ENCODE measurements at places on chromosomes 13 and 19.

GRCh38 chr19:45294291-45295029, 28.2 kb downstream of the CKM start:
- no peak for DNase-seq

- no peak for DNase-seq
These were observed 2.4 kb downstream of the PTPRH start for GRCh38 chr19:55206664-55207500.

- no peak for DNase-seq
These were observed 56.6 kb downstream of the CELF5 start for GRCh38 chr19:3281026-3281425.

- DNase-seq = no peak
These were observed 27.6 kb downstream of the SLAIN1 start for GRCh38 chr13:77725071-77725470.

GRCh38 chr13:111956261-111957151, 110.4 kb upstream of the SOX1 start:
- DNase-seq = no peak

DNA sequence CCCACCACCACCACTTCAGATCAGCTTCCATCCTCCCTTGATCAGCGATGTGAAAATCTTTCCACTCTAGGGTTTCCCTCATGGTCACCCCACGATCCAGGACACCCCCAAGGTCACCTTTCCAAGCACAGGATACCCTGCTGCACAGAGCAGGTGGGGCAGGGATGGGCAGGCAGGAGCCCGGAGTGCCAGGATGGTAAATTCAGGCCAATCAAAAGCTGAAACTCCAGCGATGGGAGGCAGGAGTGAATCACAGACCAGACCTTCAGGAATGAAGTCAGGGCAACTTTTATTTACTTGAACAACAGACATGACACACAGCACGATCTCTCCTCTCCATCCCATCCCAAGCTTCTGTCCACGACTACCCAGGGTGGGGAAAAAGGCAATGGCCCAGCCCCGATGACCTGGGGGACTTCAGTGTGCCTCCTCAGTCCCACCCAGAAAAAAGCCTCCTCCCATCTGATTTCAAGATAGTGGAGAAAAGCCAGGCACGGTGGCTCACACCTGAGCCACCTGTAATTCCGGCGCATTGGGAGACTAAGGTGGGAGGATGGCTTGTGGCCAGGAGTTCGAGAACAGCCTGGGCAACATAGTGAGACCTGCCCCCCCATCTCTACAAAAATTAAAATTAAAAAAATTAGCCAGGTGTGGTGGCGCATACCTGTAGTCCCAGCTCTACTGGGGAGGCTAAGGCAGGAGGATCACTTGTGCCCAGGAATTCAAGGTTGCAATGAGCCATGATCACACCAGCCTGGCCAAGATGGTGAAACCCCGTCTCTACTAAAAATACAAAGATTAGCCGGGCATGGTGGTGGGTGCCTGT, 39.2 kb downstream of the ZSWIM4 start:
- no peak for DNase-seq

DNA sequence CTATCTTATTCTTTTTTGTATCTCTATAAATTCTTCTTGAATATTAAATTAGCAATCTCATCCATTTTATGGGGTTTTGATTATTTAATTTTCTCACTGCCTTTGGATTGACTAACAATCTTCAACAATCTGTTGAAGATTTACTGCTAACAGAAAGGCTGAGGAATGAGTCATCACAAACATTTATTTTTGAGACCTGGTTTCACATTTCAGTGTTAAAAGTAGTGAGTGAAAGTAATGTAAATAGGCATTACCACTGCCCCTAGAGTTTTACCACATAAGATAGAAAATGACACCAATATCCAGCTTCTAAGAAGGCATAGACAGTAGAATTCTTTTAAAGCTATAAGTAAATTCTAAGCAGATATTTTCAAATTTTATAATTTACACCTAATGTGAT, 472.8 kb downstream of the OLFM4 start:
- DNase-seq = no peak

GRCh38 chr13:112240076-112240475, 136.1 kb upstream of the SPACA7 start:
- no peak for DNase-seq

DNA sequence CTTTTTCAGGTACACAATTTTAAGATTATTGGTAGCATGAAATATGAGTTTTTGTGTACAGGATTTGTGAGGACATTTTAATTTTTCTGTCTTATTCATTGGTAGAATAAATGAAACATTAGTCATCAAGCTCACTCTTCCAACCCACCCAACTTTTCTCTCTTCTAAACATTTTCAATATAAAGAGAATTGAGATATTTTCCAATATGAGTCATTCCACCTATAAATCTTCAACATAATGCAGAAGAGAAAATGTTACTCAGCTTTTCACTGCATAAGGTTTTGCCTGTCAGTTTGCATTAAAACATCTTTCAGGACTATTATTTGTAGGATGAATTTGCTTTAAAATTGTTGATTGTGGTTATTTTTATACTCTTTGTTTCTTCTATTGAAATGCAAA, 330.7 kb downstream of the PCDH20 start:
- no peak for DNase-seq

- no peak for DNase-seq
These were observed 1.1 kb upstream of the LSR start for GRCh38 chr19:35247526-35248309.

DNA sequence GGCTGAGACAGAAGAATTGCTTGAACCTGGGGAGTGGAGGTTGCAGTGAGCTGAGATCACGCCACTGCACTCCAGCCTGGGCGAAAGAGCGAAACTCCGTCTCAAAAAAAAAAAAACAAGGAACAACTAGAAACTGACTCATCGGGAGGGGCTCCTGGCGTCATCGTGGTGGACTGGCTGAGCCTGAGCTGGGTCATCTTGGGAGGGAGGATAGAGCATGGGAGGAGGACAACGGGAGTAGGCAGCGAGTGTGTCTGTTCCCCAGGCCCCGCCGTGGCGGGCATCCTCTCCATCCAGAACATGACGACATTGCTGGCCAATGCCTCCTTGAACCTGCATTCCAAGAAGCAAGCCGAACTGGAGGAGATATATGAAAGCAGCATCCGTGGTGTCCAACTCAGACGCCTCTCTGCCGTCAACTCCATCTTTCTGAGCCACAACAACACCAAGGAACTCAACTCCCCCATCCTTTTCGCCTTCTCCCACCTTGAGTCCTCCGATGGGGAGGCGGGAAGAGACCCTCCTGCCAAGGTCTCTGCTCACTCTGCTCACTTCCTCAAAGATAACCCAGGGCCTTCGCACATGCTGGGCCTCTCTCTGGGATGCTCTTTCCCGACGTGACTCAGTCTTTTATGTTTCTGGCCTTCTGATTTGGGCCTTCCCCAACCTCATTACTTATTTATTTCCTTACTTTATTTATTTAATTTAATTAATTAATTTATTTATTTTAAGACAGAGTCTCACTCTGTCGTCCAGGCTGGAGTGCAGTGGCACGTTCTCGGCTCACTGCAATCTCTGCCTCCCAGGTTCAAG, 16.6 kb downstream of the DDX39A start:
- DNase-seq = no peak

DNA sequence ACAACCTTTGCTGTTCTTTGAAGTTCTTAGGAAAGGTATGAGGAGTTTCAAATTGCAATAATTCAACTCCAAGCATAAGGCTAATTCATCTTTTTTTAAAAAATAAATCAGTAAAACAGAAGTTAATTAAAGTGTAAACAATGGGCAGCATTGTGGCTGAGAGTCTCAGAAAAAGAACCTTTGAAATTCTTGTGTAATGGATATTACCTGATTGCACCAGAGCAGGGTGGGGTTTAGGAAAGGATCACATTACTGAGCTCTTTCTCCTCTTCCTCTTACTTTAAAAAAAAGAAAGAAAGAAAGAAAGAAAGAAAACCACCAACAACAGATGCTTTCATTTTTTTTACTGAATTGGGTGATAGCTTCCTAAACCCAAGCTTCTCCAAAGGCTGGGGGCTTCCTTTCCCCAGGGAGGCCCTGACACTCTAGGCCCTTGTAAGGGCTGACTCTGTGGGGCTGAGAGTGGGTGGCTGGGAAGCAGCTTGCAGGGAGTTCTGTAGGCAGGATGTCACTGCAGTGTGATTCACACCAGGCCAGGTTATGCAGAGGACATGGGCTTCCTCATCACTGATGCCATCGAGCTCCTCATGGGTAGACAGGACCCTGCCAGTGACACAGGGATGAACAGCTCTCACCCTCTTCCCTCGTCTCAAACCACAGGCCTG, 564.5 kb downstream of the FGF9 start:
- DNase-seq = no peak

DNA sequence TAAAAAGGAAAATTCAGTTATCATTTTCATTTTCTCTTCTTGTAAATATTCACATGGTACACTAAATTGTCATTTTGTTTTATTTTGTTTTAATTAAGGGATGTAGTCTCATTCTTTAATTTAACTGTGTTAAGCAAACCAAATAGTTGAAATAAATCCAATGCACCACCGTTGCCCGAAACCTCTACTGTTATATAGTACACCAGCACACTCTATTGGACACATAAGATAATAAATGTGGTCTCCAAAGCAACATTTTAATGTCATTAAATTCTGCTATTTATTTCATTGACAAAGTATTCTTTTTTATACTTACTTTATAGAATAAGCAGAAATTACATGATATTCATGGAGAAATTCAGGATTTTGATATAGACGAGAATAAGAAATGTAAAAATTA, 156.4 kb upstream of the FREM2 start:
- no peak for DNase-seq

DNA sequence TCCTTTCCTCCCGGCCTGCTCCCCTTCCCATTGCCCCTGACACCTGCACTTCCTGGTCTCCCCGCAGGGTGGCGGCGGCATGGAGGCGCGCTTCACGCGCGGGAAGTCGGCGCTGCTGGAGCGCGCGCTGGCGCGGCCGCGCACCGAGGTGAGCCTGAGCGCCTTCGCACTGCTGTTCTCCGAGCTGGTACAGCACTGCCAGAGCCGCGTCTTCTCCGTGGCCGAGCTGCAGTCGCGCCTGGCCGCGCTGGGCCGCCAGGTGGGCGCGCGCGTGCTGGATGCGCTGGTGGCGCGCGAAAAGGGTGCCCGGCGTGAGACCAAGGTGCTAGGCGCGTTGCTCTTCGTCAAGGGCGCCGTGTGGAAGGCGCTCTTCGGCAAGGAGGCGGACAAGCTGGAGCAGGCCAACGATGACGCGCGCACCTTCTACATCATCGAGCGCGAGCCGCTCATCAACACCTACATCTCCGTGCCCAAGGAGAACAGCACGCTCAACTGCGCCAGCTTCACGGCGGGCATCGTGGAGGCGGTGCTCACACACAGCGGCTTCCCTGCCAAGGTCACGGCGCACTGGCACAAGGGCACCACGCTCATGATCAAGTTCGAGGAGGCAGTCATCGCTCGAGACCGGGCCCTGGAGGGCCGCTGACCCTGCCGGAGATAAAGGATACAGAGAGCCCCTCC, 1.7 kb downstream of the TRAPPC5 start:
- DNase-seq = no peak

GRCh38 chr13:31150315-31150985, 11.3 kb downstream of the HSPH1 start:
- DNase-seq = no peak

GRCh38 chr13:31138515-31138914, 23.2 kb downstream of the HSPH1 start:
- DNase-seq = no peak

GRCh38 chr13:98509271-98510155, 67.4 kb downstream of the STK24 start:
- no peak for DNase-seq

DNA sequence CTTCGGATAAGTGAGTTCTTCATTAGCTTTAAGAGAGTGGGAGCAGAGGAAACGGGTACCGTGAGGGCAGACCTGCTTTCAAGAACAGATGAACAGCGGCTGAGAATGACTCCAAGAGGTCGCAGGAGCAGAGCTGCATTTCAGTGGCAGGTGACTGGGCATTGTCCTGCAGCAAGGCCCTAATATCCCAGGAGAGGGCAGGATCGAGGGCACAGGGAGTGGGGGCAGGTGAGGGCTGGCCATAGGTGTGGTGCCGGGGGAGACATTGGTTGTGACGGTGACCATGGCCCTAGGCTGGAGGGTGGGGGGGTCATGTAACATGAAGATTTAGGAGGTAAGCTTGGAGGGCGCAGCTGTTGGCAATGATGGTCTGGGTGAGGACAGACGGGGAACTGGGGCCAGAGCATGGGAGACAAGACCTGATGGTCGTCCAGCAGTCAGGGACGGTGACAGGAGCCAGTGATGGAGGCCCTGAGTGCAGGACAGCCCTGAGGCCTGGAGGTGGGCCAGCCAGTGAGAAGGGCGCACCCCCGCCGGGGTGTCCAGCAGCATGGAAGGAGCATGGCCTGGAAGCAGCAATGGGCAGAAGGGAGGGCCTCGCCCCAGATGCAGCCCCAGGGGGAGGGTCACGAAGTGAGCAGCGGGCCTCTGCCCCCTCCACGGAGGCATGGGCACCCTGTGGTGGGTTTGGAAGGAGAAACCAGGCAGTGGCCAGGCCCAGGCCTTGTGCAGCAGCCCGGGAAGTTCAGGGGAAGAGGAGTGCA, 29.2 kb upstream of the LAMP1 start:
- DNase-seq = no peak

GRCh38 chr19:58555369-58555885, 522 bp upstream of the CHMP2A start:
- DNase-seq = no peak

DNA sequence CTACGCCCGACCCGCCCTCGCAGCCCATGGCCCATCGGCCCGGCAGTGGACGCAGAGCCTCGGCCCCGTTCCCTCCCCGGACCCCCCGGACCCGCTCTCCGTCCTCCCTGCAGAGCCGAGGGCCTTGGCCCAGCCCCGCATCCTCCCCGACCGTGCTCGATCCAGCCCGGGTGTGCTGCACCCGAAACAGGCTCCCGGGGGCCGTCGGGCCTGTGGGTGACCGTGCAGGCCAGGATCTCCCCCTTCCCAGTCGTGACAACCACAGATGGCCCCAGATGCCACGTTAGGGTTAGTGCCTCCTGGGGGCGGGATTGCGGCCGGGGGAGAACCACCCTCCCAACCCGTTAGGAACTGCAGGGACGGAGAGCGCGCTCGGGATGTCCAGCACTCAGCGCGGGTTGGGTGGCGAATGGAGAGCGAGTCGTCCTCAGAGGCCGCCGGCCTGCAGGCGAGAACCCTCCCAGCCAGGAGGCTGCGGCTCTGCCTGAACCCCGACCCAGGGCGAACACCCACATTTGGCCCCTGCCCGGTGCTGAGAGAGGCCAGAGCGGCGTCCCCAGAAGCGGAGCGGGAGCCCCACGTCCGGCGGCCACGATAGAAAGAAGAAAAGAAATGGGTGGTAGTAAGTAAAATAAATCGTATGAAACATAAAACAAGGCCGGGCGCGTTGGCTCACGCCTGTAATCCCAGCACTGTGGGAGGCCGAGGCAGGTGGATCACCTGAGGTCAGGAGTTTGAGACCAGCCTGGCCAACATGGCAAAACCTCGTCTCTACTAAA, 6.7 kb upstream of the MADCAM1 start:
- no peak for DNase-seq

All from activated T-helper 9 cell treated with anti-CD3 and anti-CD28 coated beads, Interleukin-2, amount 50 U/mL, for 16 hours (primary cell).